Colonic mucosa (tissue), 4 donors: ENCODE measurements at places on chromosomes 3 and 15. TPM values are rescaled to one million over a fixed set of nuclear protein-coding genes. Genes with fewer than 3 reads are reported as not detected.

DNA sequence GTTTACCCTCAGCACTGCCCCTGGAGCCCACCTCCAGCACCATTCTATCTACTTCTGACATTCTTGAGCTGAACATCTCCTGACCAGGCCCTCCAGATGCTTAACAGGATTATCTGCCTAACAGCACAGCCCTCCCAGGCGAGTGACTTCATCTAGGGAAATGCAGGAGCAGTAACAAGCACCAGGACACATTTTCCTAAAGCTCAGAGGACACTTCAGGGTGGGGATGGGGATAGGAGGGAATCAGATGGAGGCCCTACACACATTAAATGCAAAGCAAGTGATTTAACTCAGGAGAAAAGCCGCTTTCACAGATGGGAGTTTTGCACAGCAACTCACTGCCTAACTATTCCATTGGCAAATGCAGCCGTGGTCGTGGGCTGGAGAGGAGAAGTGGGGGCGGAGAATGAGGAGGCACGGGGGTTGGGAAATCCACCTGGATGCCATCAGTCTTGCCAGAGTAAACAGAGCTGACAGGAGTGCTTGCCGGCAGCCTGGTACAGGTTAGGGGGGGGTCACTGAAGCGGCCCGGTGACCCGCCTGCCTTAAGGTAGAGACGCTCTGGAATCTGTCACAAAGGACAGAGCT lies 21.3 kb upstream of the BNC1 start:
- DNase-seq = no peak

DNA sequence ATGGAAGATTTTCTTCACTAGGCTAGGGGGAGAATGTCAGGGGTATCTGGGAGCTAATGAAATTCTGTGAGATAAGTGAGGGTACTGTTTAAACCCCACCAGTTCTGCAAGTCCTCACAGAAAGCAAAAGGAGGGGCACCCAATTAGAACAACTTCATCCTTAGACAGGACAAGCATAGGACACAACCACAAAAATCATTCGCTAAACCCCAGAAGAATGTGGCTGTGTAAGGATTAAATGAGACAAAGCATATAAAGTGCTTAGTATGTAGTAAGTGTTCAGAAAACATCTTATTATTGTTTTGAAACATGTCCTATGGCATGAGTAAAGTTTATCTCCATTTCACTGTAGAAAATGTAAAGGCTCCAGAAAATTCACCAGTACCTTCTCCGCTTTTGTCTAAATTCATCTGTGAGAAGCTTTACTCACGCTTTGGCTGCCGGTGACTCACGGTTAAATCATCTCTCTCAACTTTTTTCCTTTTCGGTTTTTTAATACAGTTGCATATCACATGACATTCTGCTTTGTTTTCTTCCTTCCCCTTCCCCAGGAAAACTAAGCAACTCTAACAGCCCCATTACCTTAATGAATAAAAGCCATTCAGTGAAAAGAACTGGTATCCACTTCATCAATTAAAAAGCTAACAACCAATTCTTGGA lies 1.7 kb downstream of the CLRN1 start:
- DNase-seq = no peak

GRCh38 chr15:90840954-90841353 lies 27.4 kb upstream of the FURIN start:
- no peak for DNase-seq

- no peak for DNase-seq
Observed at GRCh38 chr15:89385596-89386331, 51.1 kb upstream of the POLG start.

DNA sequence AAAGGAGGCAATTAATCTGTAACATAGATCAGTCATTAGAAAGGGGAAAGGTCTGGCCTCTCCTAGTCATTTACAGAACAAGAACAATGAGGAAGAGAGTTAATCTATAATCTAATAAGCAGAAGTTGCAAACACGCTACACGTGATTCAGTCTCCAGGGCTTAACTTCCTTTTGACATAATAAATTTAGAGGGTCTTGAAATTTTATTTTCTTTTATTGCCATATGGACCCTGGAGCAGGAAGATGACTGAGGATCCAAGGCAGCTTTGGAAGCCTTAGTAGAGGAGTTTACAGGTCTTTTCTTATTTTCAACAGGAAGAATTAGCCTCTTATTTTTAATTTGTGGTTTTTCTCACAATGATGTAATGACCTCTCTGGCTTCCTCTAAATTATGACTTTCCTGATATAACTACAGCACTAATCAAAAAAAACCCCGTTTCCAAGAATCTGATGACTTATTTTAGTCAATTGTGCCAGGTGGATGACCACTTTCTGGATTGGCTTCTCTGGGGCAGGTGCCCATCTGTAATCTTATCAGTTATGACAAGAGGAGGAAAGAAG lies 32.2 kb downstream of the ADGRG7 start:
- no peak for DNase-seq

- DNase-seq = no peak
Observed at GRCh38 chr3:139930211-139930610, 4.8 kb upstream of the CLSTN2 start.

DNA sequence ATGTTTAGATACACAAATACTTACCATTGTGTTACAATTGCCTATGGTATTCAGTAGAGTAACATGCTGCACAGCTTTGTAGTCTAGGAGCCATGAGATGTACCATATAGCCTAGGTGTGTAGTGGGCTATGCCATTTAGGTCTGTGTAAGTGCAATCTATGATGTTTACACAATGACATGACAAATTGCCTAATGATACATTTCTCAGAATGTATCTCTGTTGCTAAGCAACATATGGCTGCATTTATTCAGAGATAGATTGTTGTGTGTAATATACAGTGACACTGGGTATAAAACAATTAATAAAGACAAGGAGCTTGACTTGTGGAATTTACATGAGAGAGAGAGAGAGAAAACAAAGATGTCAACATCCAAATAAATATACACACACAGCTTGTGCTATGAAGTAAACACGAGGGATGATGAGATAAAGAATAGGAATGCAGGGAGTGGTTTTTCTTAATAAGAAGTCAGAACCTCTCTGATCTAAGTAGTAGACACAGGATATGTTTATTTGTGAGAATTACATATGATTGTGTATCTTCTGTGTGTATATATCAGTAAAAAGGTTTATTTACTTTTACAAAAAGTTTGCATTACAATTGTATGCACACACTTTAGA lies 110.0 kb downstream of the KCNAB1 start:
- no peak for DNase-seq

GRCh38 chr15:34122771-34123183 lies 20.9 kb downstream of the PGBD4 start:
- no peak for DNase-seq

- DNase-seq = no peak
Observed at GRCh38 chr3:126973814-126974213, 9.1 kb upstream of the PLXNA1 start.

DNA sequence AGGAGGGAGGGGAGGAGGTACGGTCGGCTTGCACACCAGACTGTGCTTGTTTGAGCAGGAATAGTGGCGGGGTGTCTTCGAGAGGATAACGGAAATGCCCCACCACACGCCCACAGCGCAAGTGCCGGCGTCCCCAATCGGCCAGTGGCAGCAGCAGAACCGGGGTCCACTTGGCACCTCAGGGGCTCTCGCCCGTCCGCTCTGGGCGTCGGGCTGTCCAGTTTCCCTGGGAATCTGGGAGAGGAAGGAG lies 53.7 kb downstream of the CCDC54 start:
- DNase-seq = no peak

GRCh38 chr15:74032606-74033561 lies 38.4 kb downstream of the PML start:
- no peak for DNase-seq

- DNase-seq = no peak
Observed at GRCh38 chr3:66744521-66744920, 243.7 kb upstream of the LRIG1 start.

- no peak for DNase-seq
Observed at GRCh38 chr3:37536840-37537239, 324.8 kb upstream of the CTDSPL start.

- no peak for DNase-seq
Observed at GRCh38 chr3:182389071-182389815, 404.1 kb upstream of the ATP11B start.

DNA sequence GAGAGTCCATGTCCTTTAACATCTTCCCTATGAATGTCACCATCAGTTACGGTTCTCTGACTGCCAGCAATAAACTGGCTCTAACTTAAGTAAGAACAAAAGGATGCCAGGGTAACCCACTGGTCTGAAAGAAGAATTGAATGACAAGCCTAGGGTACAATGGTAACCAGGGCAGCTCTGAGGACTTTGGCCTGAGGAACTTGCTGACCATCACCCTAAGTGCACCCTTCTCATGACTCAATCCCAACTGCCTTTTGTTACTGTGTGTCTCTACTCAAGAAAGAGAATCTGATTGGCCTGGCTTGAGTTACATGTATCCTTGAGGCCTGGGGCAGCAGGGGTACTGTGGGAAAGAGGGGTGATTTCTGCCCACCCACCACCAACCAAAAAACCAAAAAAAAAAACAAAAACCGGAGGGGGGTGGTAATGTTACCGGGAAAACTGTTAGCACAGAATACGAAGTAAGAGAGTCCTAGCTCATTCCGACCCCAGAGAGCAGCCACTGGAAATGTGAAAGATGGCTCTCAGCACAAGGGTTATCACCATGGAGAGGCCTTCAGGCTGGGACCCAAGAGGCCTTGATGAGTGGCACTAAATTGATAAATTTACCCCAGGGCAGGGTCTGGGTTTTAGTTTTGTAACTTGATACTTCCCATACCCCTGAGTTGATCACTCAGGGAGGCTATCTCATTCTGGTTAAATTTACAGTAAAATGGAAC lies 9.3 kb upstream of the SLC28A1 start:
- no peak for DNase-seq

DNA sequence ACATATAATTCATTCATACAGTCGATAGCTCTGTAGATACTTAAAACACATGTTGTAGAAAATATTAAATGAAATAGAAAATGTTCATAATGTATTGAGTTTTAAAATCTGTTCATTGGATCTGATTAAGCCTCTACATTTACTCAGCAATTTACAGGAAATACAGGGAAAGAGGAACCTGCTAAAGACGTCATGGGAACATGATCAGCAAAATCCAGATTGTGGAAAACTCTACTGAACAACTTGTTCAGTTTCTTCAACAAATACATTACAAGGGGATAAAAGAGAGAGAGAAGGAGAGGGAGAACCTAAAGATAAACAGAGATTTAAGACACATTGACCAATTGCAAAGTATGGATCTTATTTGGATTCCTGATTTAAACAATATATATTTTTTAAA lies 46.7 kb downstream of the KLHL6 start:
- no peak for DNase-seq

ELL3 gene
- 34.9 TPM for total RNA-seq

PLA2G4E gene
- total RNA-seq = 0.67 TPM

KY gene
- total RNA-seq = 0.44 TPM

CNBP gene
- total RNA-seq = 279 TPM

PRTG gene
- 0.32 TPM for total RNA-seq

SNAP23 gene
- 60.9 TPM for total RNA-seq

TIPARP gene
- total RNA-seq = 15.2 TPM

PLIN1 gene
- total RNA-seq = 1.2 TPM

LAMB2 gene
- 83.5 TPM for total RNA-seq

UBA7 gene
- 67.4 TPM for total RNA-seq

LRRK1 gene
- 29.6 TPM for total RNA-seq
